Endodermal cell (in vitro differentiated cells): ENCODE measurements at places on chromosomes 7 and 10. TPM values are rescaled to one million over a fixed set of nuclear protein-coding genes. Genes with fewer than 3 reads are reported as not detected.

GRCh38 chr7:36884910-36885309 is 160.6 kb upstream of the AOAH start:
- peaks cover 18% of the 10 kb centered on the region for H3K36me3 ChIP-seq
- no peak for DNase-seq
- no peaks in the 10 kb centered on the region for H3K27me3 ChIP-seq
- H3K27ac ChIP-seq = no peak overlapping the region

DNA sequence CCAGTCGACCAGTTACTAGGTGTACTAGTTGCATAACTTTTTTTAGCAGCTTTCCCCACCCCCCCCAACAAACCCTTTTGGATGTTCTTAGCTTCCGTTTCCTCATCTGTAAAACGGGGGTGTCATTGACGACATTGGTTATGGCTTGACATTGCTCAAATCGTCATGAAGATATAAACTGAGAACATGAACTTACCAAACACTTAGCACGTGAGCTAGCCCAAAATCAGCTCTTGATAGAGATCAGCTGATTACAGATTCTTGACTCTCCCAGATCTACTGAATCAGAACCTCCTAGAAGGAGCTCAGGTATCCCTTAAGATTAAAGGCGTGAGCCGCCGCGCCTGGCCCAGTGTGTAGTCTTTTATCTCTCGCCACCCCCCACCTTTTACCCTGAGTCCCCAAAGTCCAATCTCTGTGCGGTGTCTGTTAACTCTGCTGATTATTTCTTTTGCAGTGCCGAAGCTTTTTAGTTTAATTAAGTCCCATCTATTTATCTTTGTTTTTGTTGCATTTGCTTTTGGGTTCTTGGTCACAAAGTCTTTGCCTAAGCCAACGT is 1.0 kb upstream of the GNA12 start:
- H3K27me3 ChIP-seq = no peaks in the 10 kb centered on the region
- peaks cover 10% of the 10 kb centered on the region for H3K4me1 ChIP-seq
- no peak for DNase-seq

The RBM20 gene
- 5.2 and 6.2 TPM in 2 replicates for total RNA-seq

DNA sequence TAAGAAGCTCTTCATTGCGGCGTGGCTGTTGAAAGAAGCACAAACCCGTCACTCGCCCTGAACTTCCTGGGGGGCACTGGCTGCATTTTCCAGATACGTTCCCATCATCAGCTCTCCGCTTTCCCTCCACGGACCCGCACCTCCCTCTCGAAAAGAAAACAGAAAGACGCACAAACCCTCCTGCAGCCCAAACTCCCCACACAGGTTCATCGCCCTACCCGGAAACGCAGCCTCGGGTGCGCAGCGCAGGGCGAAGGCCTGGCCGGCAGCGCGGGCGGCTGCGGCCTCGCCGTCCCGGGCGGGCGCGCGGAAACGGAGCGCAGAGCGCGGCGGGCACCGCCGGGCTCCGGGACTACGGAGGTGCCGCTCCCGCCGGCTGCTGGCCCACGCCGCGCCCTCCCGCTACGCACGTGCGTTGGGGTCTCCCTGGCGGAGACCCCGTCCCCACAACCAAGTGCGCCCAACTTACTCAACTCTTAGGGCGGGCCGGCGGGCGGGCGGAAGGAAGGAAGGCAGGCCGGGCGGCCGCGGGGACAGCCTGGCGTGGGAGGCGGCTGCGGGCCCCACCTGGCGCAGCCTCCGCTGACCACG is 822 bp downstream of the ZNF800 start:
- peak; percentile 68 for DNase-seq
- peaks cover 22% of the 10 kb centered on the region for H3K27me3 ChIP-seq
- H3K27ac ChIP-seq = no peak overlapping the region
- H3K4me1 ChIP-seq = no peaks in the 10 kb centered on the region

The SPACDR gene
- total RNA-seq = 1.3 and 1.6 TPM in 2 replicates
